ENCODE measurements at places on chromosomes 5 and 9.

DNA sequence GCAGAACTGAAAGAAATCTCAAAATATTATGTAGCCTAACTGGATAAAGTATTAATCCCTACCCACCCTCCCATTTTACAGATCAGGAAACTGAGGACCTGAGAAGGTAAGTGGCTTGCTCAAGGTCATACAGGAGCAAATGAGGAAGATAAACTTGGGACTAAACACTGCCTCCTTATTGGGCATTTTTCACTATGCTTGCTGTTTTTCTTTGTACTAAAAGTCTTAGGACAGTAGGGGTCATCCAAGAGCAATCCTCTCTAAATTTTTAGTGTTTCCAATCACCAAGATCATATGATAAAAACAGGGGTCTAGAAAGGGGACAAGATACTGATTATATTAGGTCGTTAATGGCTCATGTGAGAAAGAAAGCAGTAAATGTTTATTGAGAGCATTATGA lies 80.8 kb downstream of the RORB start:
- no peak for DNase-seq

GRCh38 chr5:35938568-35939227 lies at the start of gene CAPSL:
CAPSL (minus strand) TSS chr5:35938622; CDS start chr5:35921120, 17,502 bp downstream.
- no peak for DNase-seq

DNA sequence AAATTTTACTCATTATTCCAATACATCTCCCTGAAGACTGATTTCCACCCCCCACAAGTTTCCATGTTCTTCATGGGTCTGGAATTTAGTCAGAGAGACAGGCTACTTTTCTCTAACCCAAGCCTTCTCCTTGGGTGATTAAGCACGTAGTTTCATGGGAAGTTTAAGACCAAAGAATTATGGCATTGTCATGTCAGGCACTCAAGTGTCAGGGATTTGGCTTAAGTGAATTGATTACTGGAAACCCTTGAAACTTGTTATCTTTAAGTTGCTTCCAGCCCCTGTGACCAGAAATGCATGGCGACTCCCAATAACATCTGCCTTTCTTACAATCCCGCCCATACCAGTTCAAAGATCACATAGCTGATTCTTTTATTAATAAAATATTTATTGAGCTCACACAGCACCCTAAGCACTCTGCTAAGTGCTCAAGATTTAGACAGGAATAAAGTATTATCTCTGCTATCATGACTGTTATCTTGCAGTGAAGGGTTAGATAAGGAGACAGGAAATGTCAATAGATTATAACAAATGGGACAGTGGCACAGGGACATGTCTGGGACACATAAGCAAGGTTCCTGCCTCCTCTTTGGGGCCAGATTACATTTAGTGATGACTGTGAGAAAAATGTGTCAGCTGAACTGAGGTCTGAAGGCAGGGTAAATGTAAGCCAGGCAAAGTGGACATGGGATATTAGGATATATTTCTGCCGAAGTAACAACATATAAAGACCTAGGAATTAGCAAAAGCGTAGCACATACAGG lies 241.2 kb upstream of the TNC start:
- DNase-seq: no peak

GRCh38 chr5:158856794-158857193 lies 242.9 kb downstream of the EBF1 start:
- DNase-seq: no peak

DNA sequence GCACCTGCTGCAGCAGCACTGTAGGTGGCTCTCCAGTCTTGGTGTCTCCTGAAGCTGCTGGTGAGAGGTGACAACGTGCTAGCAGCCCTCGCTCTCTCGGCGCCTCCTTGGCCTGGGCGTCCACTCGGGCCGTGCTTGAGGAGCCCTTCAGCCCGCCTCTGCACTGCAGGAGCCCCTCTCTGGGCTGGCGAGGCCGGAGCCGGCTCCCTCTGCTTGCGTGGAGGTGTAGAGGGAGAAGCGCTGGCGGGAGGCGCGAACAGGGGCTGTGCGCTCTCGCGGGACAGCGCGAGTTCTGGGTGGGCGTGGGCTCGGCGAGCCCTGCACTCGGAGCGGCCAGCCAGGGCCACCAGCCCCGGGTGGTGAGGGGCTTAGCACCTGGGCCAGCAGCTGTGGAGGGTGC lies 62.2 kb upstream of the CNOT6 start:
- no peak for DNase-seq

- no peak for DNase-seq
Measured at GRCh38 chr9:96258967-96259366, 43.0 kb downstream of the HSD17B3 start.

DNA sequence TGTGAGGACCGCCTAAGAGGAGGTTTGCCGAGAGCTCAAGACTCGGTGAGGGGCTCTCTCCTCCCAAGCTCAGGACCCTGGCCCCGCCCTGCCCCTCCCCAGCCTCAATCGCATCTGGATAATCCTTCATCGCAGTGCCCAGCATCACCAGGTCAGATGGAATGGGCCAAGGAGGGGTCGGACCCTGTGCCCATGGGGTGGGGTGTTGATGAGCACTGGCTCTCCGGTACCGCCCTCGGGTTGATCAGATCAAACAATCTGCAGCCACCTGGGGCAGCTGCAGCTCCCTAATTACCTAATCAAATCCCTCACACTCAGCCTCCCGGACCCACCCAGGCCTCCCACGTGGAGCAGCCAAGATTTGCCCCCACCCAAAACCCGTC lies 24.4 kb upstream of the TDRD7 start:
- DNase-seq: no peak

- DNase-seq: no peak
Measured at GRCh38 chr5:64144425-64145215, 21.0 kb upstream of the RNF180 start.

DNA sequence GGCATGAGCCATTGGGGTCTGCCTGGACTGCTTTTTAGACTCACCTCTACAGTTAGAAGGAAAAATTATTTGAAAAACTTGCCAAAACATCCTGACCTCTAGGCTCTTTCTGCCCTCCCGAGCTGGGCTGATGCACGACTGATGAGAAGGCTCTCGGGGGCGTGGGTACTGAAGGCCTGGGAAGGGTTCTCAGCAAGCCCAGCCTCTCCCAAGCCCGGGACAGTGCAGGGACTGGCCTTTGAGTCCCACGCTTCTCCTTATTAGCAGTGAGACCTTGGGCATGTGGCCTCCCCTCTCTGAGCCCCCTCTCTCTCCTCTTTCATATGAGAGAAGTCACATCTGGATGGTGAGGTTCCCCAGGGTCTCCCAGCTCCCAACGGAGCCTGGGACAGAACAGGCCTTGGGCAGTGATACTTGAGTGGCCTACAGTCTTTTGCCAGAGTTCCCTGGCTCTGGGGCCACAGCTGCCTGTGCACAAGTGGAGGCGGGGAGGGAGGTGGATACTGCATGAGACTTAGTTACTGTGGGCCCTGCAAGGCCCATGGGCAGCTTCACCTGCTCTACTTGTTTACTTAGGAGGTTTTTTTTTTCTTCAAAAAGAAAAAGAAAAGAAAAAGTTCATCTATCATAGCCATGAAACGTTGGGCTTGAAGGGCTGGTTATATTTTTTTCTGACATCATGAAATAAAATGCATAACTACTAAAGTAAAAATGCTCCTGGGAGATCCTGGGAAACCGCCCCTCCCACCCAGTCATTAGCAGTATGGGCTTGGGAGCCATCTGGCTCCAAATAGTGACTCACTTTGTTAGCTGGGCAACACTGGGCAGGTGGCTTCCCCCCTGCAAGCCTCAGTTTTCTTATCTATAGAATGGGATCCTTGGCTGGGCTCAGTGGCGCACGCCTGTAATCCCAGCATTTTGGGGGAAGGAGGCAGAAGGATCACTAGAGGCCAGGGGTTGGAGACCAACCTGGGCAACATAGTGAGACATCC lies 139.4 kb downstream of the GAPVD1 start:
- DNase-seq: no peak

- DNase-seq: no peak
Measured at GRCh38 chr5:45113726-45114125, 305.0 kb downstream of the MRPS30 start.

DNA sequence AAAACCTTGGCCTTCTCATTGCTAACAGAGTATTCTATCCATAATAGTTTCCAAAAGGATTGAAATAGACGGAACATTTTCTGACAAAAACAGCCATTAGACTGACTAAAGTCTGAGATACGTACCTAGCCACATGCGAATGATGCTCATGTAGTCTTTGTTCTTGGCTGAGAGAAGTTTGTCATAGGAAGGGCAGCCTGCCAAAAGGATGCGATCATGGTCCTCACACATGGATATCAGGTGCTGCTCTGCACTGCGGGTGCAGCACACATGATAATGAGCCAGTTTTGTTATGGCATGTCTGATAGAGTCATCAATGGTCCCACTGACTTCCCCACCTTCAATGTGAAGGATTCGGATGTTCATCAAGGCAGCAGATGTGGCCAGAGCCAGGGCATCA lies 12.3 kb downstream of the GNE start:
- no peak for DNase-seq

DNA sequence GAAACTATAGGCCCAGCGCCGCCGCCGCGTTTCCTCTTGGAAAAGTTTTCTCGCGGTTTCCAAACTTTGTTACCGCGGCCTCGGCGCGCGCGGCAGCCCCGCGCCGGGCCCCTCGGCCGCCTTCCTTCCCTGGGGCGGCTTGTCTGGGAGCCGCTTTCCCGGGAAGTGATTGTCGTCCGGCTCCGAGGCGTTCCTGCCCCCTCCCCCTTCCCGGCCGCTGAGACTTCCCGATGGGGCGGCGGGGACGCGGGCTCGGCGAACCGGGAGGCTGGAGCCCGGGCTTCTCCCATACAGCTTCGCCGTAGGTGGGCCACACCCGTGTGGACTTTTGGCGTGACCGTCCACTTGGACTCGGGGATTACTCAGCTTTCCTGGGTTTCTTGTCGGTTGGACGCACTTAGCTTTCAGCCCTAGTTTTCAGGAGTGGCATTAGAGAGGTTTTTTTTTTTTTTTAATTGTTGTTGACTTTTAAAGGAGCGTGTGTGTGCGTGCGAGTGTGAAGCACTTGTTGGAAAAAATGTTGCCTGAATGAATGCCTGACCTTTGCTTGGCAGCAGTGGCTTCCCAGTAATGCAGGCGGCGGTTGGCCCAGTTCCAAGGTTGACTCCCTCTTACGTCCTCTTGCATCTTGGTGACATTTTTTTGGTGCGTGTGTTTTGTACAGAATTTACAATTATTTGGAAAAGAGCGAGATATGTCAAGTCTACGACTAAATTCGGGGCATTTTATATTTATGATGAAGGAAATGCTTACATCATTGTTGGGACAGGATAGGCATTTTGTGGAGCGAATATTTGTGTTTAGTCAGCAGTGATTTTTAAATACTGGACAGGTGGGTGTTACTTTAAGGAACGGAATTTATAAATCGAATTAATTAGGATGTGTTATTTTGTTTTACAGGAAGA lies 821 bp downstream of the CTNNA1 start:
- peak; percentile 85 for DNase-seq

DNA sequence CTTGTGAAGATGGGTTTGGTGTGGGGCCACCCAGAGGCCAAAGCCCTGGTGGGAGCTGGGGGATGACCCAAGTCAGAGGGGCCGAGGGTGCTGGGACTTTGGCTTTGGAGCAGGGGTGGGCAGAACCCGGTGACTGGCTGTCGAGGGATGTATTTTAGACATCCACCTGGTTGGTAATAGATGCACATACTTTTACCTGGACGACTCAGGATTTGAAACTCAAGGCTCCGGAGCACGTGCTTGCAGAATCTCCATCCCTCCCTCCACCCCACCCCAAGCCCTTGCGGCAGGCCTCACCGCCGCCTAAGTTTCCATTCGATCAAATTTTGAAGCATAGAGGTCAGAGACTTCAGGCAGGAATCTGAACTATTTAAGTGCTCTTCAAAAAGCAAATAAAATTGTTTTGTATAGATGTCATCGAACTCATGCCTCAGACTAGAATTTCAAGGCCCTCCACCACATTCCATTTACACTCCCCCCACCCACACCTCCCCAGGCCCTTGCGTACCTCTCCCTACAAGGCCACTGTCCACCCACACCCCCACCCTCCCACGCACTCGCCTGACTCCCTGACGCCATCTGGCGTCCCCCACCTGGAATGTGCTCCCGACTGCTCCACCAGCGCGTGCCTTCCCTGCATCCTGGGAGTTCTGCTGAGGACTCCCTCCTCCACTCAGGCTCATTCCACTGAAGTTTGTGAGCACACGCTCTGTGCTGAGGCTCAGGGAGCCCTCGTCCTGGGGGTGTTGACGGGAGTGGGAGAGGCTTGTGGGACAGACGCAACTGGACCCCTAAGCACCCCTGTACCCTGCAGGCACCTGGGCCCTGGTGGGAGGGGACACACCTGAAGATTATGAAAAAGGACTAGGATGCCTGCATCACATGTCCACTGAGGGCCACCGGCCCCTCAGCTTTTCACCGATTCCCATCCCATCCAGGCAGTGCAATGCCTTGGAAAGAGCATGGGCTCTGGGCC lies 56.4 kb upstream of the RPL26L1 start:
- DNase-seq: peak; percentile 56

GRCh38 chr5:175001876-175002645 lies 277.7 kb downstream of the MSX2 start:
- no peak for DNase-seq

DNA sequence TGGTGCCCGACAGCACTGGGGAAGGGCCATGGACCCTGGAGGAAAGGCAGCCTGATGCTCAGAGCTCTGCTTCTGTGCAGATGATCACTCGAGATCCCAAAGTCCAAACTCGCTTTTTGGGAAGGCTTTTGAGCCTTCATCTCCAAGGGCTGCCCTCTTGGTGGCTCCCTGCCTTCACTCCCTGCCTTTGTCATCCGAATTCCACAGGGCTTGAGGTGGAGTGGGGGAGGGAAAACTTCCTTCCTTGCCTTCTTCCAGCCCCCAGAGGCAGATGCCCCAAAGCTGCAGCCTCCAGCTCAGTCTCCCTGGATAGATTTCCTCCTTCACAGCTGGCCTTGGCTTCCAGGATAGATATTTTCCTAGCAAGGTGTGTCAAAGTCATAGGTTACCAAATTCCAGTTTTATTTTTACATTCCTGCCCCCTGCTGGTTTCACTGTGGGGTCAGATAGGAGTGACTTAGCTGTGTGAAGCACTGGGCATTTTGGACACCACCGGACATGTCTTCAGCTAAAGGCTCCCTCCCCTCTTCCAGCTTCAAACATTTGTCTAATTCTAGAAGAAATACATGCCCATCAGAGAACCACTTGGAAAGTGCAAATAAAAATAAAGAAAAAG lies 268.2 kb downstream of the HSPA4 start:
- DNase-seq: no peak

DNA sequence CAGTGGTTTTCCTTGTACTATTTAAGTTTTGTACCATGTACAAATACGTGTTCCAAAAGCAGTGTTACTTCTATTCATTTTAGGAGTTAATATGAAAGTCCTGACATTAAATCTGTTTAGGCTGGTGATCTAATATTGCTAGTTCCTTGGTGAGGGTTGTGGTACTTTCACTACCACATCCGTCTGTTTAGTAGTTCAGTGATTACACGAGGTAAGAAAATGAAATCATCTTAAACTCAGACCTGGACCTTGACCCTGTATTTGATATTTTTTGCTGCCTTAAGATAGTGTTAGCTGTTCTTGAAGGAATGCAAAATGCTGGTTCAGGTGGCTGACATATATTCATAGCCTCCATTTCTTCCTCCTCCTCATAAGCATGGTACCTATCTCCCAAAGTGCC lies 50.3 kb downstream of the MTAP start:
- no peak for DNase-seq

- no peak for DNase-seq
Measured at GRCh38 chr5:96522635-96523355, 89.7 kb upstream of the PCSK1 start.
